WTC11 (cell line): ENCODE measurements at places on chromosomes 1 and 21. TPM values are rescaled to one million over a fixed set of nuclear protein-coding genes. Genes with fewer than 3 reads are reported as not detected.

GRCh38 chr21:44682580-44683151 is 703 bp upstream of the KRTAP12-1 start:
- DNase-seq: no peak
- peaks cover 6% of the 10 kb centered on the region; the same call in 1 of the 2 replicates for H3K27me3 ChIP-seq
- no peaks in the 10 kb centered on the region for H3K36me3 ChIP-seq
- peaks cover 16% of the 10 kb centered on the region for H3K4me1 ChIP-seq
- no peak overlapping the region for H3K27ac ChIP-seq

DNA sequence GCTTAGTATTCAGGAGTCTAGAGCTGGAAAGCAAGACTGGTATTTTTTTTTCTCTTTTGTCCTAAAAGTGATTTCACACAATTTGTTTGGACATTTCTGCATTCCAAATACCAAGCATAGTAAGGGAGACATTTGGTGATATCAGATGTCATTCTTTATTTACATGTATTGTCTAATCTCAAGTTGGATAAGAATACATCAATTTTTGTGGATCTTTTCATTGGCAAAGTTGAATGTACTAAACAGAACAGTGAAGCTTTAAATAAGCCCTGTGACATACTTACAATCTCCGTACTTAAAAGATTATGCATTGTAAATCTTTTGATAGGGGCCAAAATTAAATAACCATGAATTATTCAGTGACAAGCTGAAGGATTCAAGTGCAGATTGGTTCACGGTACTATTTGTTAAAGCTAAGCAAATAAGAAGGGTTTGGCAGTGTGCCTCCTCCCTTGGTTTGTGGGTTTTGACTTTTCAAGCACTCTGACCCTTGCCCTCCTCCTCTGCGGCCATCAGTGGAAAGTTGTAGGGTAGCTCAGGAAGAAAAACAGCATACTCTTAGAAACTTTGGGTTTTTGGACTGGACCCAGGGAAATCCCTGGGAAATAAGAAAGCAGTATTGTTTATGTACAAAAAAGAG is 663.7 kb downstream of the ADGRL2 start:
- no peak overlapping the region for H3K4me3 ChIP-seq
- no peaks in the 10 kb centered on the region for H3K27me3 ChIP-seq
- H3K4me1 ChIP-seq: peaks cover 6% of the 10 kb centered on the region; the same call in 1 of the 2 replicates
- no peak for DNase-seq

FLG2 gene
- not detected in 3 replicates for total RNA-seq

DNA sequence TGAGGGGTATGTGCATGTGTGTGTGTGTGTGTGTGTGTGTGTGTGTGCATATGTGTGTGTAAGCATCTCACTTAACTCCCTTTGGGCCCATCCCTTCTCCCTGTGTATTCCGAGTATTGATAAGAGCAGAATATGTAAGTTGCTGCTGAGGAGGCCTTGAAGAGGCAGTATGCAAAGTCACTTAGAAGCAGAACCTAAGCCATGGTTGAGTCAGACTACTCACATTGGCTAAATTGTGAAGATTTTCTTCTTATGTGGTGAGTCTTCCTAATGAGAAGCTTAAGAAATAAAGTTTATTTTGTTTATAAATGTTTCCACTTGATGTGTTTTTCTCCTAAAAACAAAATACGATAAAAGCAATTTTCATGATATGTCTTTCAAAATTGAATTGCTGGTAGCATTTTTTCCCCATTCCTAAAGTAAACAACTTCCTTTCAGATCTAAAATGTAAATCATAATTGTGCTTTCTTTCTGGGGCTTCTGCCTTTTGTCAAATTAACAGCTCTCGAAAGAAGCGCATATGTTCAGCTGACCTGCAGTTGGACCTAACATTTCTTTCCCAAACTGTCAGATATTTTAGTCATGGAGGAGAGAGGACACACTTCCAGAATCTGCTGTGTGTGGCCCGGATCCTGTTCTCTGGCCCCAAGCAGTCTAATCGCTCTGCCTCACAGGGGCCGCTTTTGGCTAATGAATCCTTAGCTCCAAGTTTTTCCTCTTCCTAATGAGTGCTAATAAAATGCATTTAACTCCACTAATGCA is 284.0 kb downstream of the DUSP10 start:
- peaks cover 9% of the 10 kb centered on the region; the same call in 1 of the 2 replicates for H3K4me1 ChIP-seq
- no peaks in the 10 kb centered on the region for H3K36me3 ChIP-seq
- no peaks in the 10 kb centered on the region for H3K27me3 ChIP-seq
- H3K27ac ChIP-seq: no peak overlapping the region

DNA sequence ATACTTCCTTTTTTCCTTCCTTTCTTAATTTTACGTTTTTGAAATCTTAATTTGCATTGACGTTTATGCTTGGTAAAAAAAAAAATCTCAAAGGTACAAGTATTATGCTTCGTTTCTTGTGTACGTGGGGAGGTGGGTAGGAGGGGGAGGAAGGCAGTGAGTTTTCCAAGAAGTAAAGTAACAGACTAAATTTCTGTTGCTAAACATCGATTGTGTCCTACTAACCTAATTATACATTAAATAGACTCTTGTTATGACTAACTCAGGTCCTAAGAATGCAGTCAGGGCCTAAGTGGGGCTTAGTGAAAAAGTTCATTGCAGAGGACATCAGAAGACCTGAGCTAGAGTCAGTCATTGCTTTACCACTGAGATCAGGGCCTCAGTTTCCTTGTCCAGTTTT is 17.5 kb downstream of the NEK7 start:
- no peak overlapping the region for H3K4me3 ChIP-seq
- H3K4me1 ChIP-seq: peaks cover 35% of the 10 kb centered on the region
- H3K36me3 ChIP-seq: no peaks in the 10 kb centered on the region
- H3K27me3 ChIP-seq: no peaks in the 10 kb centered on the region

GFI1 gene
- total RNA-seq: 0.18 to 0.46 TPM (median 0.35 TPM) in 3 replicates

- no peak within 1 kb of the TSS for H3K27ac ChIP-seq
- H3K4me1 ChIP-seq: peaks cover 26% of the 10 kb centered on the region
- DNase-seq: peak; percentile 58
- H3K4me3 ChIP-seq: peak within 1 kb of the TSS; percentile 82
- H3K27me3 ChIP-seq: peaks cover 49% of the 10 kb centered on the region
- H3K36me3 ChIP-seq: no peaks in the 10 kb centered on the region
Observed at GRCh38 chr1:166166698-166167571, at the start of gene FAM78B. Gene FAM78B (minus strand): TSS chr1:166167001. CDS start chr1:166166248, 753 bp downstream.

- H3K4me1 ChIP-seq: peaks cover 11% of the 10 kb centered on the region
- no peak overlapping the region for H3K4me3 ChIP-seq
- no peak overlapping the region for H3K27ac ChIP-seq
- peaks cover 12% of the 10 kb centered on the region for H3K36me3 ChIP-seq
- H3K27me3 ChIP-seq: no peaks in the 10 kb centered on the region
Observed at GRCh38 chr1:180680558-180681144, 48.8 kb downstream of the XPR1 start.
